ENCODE measurements at places on chromosomes 6 and 20. TPM values are rescaled to one million over a fixed set of nuclear protein-coding genes. Genes with fewer than 3 reads are reported as not detected.

Gene SNAI1
- 0.37 TPM for total RNA-seq

GRCh38 chr20:931401-931800, 15.3 kb upstream of the ANGPT4 start:
- no peak for DNase-seq
- no peak overlapping the region for H3K4me3 ChIP-seq
- no peak overlapping the region for H3K27ac ChIP-seq
- no peaks in the 10 kb centered on the region for H3K36me3 ChIP-seq
- peaks cover 5% of the 10 kb centered on the region for H3K4me1 ChIP-seq
- no peaks in the 10 kb centered on the region for H3K27me3 ChIP-seq

GRCh38 chr6:13447949-13448724, 39.3 kb downstream of the GFOD1 start:
- H3K4me1 ChIP-seq = peaks cover 55% of the 10 kb centered on the region
- no peak overlapping the region for H3K4me3 ChIP-seq
- no peaks in the 10 kb centered on the region for H3K36me3 ChIP-seq
- no peak for DNase-seq
- H3K27me3 ChIP-seq = no peaks in the 10 kb centered on the region
- peak overlapping the region; percentile 80 for H3K27ac ChIP-seq

DNA sequence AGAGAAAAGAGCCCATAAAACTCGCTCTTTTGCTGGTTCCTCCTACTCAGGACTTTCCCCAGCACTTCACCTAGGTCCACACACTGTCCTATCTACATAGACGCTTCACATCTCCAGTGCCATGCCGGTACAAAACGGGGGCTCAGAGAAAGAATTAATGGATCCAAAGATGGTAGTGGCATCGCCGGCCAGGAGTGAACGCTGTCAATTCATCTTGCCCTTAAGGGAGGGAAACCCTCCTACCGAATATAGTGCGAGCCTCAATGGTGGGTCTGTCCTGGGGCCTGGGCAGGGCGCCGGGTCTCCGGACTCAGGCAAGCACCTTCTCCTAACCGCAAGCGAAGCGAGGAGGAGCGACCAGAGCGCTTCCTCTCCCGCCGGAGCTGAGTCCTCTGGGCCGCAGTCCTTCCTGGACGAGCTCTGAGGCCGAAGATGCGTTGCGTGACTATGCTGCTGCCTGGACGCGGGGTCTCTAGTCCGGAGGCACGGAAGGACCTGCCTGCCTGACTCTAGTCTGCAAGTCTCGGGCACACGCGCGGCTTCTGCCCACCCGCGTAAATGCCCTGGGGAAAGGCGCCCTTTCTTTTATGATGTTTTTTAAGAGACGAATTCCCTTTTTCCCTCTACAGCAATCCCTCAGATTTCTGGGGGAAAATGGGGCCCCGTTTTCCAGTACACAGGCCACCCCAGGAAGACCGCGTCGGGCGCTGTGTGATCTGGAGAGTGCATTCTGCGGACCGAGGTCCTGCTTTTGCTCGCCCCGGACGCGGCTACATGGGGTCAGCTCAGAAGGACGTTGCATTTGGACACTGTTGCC, 100.1 kb upstream of the PRDM1 start:
- DNase-seq = peak; percentile 68
- no peaks in the 10 kb centered on the region for H3K36me3 ChIP-seq
- H3K4me3 ChIP-seq = peak overlapping the region; percentile 19
- H3K27me3 ChIP-seq = peaks cover 14% of the 10 kb centered on the region
- peaks cover 20% of the 10 kb centered on the region for H3K4me1 ChIP-seq
- H3K27ac ChIP-seq = no peak overlapping the region

Gene ASIP
- total RNA-seq = 10.1 TPM

- H3K27me3 ChIP-seq = no peaks in the 10 kb centered on the region
- H3K4me1 ChIP-seq = peaks cover 10% of the 10 kb centered on the region
- H3K27ac ChIP-seq = no peak overlapping the region
- H3K36me3 ChIP-seq = no peaks in the 10 kb centered on the region
- H3K4me3 ChIP-seq = no peak overlapping the region
Measured at GRCh38 chr20:9294041-9294440, 220.3 kb upstream of the LAMP5 start.

Gene C20orf141
- not detected for total RNA-seq

- no peak overlapping the region for H3K27ac ChIP-seq
- H3K4me3 ChIP-seq = no peak overlapping the region
- no peaks in the 10 kb centered on the region for H3K27me3 ChIP-seq
- H3K36me3 ChIP-seq = no peaks in the 10 kb centered on the region
- H3K4me1 ChIP-seq = peaks cover 16% of the 10 kb centered on the region
Measured at GRCh38 chr6:15588971-15589634, 73.7 kb downstream of the DTNBP1 start.

Measured in heart left ventricle (tissue), 16 donors.